ENCODE measurements at places on chromosomes 11 and 22.

GRCh38 chr11:12291766-12292165, 85.6 kb upstream of the PARVA start:
- no peak for DNase-seq

DNA sequence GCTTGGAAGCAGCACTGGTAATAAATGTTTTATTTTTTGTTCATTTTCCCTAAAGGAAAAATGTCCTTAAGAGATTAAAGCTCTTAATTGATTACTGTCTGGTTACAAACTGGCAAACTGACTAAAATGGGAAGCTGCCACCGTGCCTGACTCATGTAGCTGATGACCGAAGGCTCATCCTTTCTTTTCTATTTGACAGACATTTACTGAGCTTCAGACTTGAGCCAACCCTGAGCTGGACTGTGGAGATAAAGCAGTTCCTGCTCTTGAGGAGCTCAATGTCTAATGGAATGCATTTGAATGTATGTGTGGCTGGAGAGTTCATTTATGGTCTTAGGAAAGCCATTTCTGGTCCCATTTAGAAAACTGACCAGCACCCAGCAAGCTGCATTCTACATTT, 91.3 kb downstream of the RNF169 start:
- no peak for DNase-seq

GRCh38 chr11:75066061-75066460, 30.6 kb downstream of the OR2AT4 start:
- DNase-seq, result no peak

GRCh38 chr22:42925598-42925997, 68.5 kb upstream of the ARFGAP3 start:
- DNase-seq, result no peak

- no peak for DNase-seq
Measured at GRCh38 chr11:62544581-62545436, 1.8 kb downstream of the AHNAK start.

- no peak for DNase-seq
Measured at GRCh38 chr22:26399289-26399688, 29.8 kb upstream of the ASPHD2 start.

DNA sequence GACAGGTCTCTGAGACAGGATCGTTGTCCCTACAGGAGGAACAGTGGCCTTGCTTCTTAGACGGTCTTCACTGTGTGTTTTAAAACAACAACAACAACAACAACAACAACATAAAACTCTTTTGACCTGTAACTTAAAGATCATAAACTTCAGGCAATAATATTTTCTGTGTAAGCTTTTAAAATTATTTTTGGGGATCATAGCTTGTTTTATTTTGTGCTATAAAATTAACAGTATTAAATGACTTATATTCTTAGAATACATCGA, 13.8 kb upstream of the AIFM3 start:
- no peak for DNase-seq

DNA sequence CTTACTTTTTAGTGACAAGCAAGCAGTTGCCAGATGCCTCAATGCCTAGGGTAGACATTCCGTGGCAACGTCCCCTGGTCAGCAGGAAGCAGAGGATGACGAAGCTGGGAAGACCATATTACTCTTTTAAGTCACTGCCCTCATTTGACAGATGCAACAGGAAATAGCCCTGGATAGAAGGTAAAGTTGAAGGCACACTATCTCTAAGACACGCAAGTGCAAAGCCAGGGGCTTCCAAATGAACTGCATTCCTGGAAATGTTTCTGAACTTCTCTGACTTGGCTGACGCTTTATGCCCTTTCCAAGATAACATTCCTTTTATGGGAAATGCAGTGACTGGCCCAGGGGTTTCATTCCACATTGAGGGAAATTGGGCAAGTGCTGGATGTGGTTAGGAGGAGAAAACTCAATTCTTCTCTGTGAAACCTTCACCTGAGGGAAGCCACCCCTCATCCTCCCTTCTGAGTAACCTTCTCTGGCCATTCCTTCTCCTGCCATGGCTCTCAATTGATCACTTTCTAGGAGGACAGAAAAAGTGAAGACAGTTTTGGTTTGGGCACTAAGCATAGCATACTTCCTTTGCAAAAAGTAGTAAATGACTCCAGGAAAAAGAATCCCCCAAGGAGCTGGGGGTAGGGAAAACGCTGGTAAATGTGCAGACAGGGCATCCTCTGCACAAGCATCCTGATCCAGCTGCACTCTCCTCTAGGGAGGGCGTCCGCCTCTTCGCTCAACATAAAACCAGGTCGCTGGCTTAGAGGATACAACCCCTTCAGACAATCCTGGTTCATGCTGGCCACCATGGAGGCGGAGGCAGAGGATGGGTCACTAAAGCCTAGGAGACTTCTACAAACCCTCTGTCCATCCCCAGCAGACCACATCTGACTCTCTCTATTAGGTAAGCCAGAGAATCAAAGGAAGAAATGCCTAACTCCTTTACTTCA, 14.5 kb downstream of the PCSK7 start:
- DNase-seq, result no peak

Measured in activated CD8-positive, alpha-beta memory T cell treated with anti-CD3 and anti-CD28 coated beads for 48 hours (primary cell).